Activated B cell treated with CpG ODN at 0.5 μM for 24 hours (primary cell): ENCODE measurements at places on chromosomes 1 and 21.

DNA sequence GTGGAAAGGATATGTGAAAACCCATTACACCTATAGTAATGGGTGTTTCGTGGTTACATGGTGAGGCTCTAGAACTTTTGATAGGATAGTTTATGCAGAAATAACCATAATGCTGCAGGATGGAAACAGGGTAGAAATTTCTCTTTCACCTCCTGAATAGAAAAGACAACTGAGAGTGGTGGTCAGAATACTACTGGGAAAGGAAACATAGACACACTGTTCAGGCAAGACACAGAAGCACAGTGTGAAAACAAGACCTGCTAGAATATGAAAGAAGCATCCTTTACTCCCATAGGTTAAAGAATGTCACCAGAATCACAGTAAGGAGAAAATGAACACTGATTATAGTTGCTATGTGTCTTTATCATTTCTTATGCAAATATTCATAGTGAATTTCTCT is 496.6 kb downstream of the DPYD start:
- H3K36me3 ChIP-seq, result no peaks in the 10 kb centered on the region
- no peaks in the 10 kb centered on the region for H3K27me3 ChIP-seq
- no peak overlapping the region for H3K27ac ChIP-seq
- DNase-seq, result no peak
- H3K4me1 ChIP-seq, result peaks cover 4% of the 10 kb centered on the region

- no peaks in the 10 kb centered on the region for H3K36me3 ChIP-seq
- H3K4me3 ChIP-seq, result no peak overlapping the region
- H3K27me3 ChIP-seq, result no peaks in the 10 kb centered on the region
- H3K27ac ChIP-seq, result no peak overlapping the region
- H3K4me1 ChIP-seq, result no peaks in the 10 kb centered on the region
- no peak for DNase-seq
Observed at GRCh38 chr1:78340006-78340405, 150.8 kb upstream of the PTGFR start.

- H3K4me1 ChIP-seq, result peaks cover 69% of the 10 kb centered on the region
- H3K36me3 ChIP-seq, result peaks cover under 1% of the 10 kb centered on the region
- no peak for DNase-seq
- no peaks in the 10 kb centered on the region for H3K27me3 ChIP-seq
Observed at GRCh38 chr1:39269349-39269748, 64.9 kb downstream of the MACF1 start.

DNA sequence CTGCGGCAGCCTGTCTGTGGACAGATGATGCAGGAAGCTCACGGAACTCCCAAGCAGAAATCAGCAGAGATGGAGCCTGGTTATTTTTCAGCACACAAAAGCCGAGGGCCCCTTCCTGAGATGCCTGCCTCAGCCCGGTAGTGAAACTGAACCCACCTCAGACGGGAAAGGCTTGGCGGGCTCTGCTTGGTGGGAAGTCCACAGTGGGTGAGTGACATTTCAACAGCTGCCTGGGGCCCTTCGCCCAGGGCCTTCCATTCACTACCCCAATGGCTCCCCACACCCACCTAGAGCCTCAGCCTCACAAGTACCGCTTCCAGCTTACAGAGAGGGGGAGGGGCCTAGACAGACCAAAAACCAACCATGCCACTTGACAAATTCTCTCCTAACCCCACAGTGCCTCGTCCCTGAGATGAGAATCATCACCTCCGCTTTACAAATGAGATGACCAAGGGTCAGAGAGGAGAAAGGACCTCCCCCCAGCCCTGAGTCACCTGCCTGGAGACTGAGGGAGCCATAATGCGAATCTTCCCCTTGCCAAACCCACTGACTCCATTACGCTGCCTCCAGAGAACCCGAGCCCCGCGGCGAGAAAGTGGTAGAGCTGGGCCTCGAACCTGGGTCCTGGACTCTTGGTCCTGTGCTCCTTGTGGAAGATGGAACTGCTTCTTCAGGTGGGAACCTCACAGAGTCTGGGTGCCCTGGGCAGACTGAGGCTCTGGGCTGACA is 3.4 kb upstream of the ECE1 start:
- peak; percentile 65 for DNase-seq
- peaks cover 34% of the 10 kb centered on the region for H3K36me3 ChIP-seq
- peak overlapping the region; percentile 90 for H3K4me3 ChIP-seq
- H3K4me1 ChIP-seq, result peaks cover 88% of the 10 kb centered on the region
- H3K27ac ChIP-seq, result peak overlapping the region; percentile 98

GRCh38 chr1:21534674-21535378 is 25.6 kb downstream of the ALPL start:
- DNase-seq, result no peak
- H3K27me3 ChIP-seq, result peaks cover 19% of the 10 kb centered on the region
- peaks cover 5% of the 10 kb centered on the region for H3K4me1 ChIP-seq
- no peak overlapping the region for H3K4me3 ChIP-seq
- H3K27ac ChIP-seq, result no peak overlapping the region

DNA sequence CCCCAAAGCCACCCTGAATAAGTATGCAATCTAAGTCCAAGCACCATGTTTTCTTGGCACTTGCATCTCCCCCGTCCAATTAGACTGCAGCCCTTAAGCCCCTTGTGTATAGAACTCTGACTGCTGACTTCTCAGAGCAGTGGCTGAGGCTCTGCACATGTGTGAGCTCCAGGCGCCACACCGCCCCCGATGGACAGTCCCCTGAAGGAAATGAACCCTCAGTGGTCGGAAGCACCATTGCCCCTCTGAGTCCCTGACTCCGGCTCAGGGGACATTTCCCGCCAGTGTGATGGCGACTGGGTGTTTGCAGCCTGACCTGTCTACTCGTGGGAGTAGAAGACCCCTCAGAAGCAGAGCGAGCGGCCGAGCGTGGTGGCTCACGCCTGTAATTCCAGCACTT is 37.2 kb upstream of the SCCPDH start:
- no peak for DNase-seq
- H3K4me3 ChIP-seq, result no peak overlapping the region
- no peaks in the 10 kb centered on the region for H3K36me3 ChIP-seq
- no peak overlapping the region for H3K27ac ChIP-seq
- H3K4me1 ChIP-seq, result peaks cover 9% of the 10 kb centered on the region
- H3K27me3 ChIP-seq, result no peaks in the 10 kb centered on the region

DNA sequence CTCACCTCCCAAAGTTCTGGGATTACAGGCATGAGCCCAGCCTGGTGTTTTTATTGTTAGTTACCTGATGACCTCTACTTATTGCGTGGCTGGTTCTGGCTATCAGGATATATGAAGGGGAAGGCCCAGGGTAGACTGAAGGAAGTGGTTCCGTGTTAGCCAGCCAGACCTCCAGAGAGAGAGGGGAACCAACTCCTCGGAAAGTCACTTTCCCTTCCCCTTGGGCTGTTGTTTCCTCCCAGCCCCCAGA is 2.5 kb upstream of the RCSD1 start:
- no peak for DNase-seq
- peak overlapping the region; percentile 94 for H3K4me3 ChIP-seq
- H3K36me3 ChIP-seq, result peaks cover 26% of the 10 kb centered on the region
- H3K27me3 ChIP-seq, result no peaks in the 10 kb centered on the region
- peak overlapping the region; percentile 98 for H3K27ac ChIP-seq

DNA sequence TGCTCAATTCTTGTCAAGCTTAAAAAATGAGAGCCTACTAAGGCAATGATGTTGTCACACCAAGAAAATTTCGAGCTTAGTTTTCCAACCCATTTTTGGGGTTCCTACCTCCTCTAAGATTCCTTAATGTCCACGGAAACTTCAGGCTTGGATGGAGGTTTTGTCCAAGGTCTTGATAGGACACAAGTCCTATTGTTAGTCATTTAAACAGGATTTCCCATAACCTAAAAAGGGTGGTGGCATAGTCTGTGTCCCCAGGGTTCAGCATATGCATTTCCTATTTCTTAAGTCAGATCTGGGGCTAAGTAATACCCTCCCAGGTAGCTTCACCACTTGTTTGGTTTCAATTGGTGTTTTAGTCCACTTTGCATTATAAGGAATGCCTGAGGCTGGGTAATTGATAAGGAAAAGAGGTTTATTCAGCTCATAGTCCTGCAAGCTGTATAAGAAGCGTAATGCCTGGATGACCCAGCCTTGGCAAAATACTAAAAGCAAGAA is 10.9 kb upstream of the PADI2 start:
- no peak overlapping the region for H3K27ac ChIP-seq
- no peak for DNase-seq
- no peaks in the 10 kb centered on the region for H3K36me3 ChIP-seq
- no peak overlapping the region for H3K4me3 ChIP-seq

DNA sequence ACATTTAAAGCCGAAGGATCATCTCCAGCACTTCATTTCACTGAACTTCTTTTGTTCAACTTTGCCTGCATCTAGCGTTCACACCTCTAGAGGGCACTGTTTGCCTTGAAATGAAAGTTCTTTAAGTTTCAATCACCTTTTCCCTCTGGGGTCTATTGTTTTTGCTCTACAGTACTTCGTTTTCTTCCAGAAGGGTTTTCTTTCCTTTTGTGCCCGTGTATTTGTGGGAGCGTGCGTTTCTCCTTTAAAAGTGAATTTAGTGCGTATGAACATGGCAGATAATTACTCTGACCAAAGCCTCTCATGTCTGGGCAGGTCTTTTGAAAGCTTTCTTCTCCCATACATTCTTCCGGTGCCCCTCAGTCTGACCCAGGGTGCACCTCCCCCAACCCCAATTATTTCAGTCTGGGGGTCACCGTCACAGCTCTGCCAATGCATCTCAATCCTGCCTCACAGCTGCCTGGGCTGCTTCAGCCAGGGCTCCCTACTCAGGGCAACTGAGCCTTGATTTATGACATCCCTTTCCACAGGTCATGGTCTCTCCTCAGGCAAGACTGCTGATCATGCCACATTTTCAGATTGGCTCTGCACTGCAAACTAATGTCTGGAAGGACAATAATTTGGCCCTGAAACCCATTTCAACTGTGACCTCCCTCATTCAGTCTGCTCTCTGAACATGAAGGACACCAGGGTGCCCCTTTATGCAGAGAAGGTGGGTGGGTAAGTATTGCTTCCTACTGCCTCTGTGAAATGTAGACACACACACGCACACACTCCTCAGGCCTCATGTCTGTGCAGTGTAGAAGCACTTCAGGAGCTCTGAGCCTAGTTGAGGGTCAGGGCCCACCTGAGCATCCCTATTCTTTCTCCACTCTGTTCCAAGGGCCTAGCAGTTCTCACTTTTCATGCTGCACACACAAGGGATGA is 88.6 kb downstream of the NUF2 start:
- no peaks in the 10 kb centered on the region for H3K36me3 ChIP-seq
- no peak overlapping the region for H3K27ac ChIP-seq
- H3K4me1 ChIP-seq, result peaks cover 18% of the 10 kb centered on the region
- H3K4me3 ChIP-seq, result no peak overlapping the region
- no peak for DNase-seq
- peaks cover 5% of the 10 kb centered on the region for H3K27me3 ChIP-seq

- H3K27me3 ChIP-seq, result peaks cover 2% of the 10 kb centered on the region
- DNase-seq, result no peak
- H3K36me3 ChIP-seq, result no peaks in the 10 kb centered on the region
- H3K27ac ChIP-seq, result no peak overlapping the region
Observed at GRCh38 chr1:55816456-55817426, 601.6 kb upstream of the USP24 start.

DNA sequence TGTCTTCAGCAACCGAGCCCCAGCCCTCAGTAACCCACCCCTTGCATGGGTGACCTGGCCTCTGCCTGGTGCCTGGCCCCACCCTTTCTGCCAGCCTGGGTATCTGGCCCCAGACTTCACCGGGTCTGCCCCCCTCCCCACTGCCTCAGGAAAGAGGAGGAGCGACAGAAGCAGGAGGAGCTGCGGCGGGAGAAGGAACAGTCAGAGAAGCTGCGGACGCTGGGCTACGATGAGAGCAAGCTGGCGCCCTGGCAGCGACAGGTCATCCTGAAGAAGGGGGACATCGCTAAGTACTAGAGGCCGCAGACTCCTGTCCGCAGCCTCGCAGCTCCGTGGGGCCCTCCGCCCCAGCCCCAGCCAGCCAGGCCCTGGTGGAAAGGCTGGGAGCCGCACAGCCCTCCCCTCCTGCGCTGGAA is 6.1 kb downstream of the TNFRSF25 start:
- no peaks in the 10 kb centered on the region for H3K36me3 ChIP-seq
- H3K27me3 ChIP-seq, result peaks cover 43% of the 10 kb centered on the region
- H3K4me3 ChIP-seq, result peak overlapping the region; percentile 67
- no peak overlapping the region for H3K27ac ChIP-seq
- H3K4me1 ChIP-seq, result peaks cover 22% of the 10 kb centered on the region

DNA sequence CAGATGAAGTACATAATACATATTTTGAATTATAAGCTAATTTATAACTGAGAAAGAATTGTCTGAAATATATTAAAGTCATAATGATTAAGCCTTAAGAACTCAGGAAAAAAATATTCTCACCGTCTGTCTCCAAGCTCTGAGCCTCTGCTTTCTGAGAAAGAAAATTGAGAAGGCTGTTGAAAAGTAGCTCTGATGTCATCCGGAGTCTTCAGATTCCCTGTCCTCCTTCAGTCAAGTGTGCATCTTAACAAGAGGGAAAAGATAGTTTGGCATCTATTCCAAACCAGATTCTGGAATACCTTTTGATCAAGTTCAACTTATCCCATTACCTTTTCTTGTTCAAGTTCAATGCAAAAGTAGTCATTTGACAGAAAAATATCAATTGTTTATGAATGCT is 50.6 kb downstream of the NRIP1 start:
- H3K27me3 ChIP-seq, result no peaks in the 10 kb centered on the region
- no peak overlapping the region for H3K27ac ChIP-seq
- H3K36me3 ChIP-seq, result peaks cover 25% of the 10 kb centered on the region
- no peak overlapping the region for H3K4me3 ChIP-seq
- H3K4me1 ChIP-seq, result peaks cover 17% of the 10 kb centered on the region

DNA sequence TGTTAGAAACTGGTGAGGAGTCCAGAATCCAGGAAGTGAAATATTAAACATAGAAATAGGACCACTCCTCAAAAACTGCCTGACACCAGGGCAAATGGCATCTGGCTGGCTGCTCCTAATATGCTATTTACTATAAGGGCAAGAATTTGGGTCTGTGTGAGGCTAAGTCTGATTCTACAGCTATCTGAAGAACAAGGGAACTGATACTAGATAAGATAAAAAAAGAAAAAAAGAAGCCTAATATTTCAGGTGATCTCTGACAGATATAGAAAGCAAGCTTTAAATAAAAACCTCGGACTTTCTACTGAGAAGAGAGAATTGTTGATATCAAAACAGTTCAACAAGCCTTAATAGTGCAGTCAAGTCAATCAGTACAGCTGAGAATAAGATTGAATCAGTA is 42.1 kb upstream of the VAV3 start:
- no peak overlapping the region for H3K4me3 ChIP-seq
- no peak for DNase-seq

- peaks cover 12% of the 10 kb centered on the region for H3K4me1 ChIP-seq
- no peak overlapping the region for H3K27ac ChIP-seq
- DNase-seq, result no peak
- peaks cover 10% of the 10 kb centered on the region for H3K27me3 ChIP-seq
Observed at GRCh38 chr1:204885790-204886189, 15.1 kb downstream of the NFASC start.

GRCh38 chr1:231871471-231871870 is 244.9 kb downstream of the DISC1 start:
- no peak for DNase-seq
- no peak overlapping the region for H3K4me3 ChIP-seq
- peaks cover 20% of the 10 kb centered on the region for H3K4me1 ChIP-seq
- H3K36me3 ChIP-seq, result peaks cover 4% of the 10 kb centered on the region
- no peak overlapping the region for H3K27ac ChIP-seq
